Hepatocyte (in vitro differentiated cells): ENCODE measurements at places on chromosomes 1 and 21.

DNA sequence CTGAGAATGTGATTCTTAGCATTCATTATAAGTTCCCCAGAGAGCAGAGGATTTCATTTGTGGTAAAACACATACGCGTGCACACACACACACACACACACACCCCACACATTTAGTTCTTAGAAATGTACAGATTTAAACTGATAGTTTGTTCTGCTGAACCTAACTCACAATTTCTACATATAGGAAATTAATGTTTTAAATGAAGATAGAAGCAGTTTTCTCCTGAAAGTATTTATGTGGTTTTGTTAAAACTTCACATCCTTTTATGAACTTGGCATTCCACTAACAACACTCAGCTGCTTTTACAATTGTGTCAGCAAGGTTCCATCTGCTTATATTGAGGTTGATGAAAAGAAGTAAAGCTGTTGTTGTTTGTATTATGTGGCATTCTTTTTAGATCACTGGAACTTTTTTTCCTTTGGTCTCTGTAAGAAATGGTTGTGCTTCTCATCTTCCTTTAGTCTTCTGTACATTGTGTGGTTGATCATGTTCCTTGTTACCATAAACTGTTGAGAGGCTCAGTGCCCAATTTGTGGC is 41.6 kb downstream of the AK4 start:
- DNase-seq: no peak

GRCh38 chr1:4527819-4528218 is 126.6 kb upstream of the AJAP1 start:
- no peak for DNase-seq

GRCh38 chr1:217734973-217735372 is 103.8 kb downstream of the SPATA17 start:
- no peak for DNase-seq

DNA sequence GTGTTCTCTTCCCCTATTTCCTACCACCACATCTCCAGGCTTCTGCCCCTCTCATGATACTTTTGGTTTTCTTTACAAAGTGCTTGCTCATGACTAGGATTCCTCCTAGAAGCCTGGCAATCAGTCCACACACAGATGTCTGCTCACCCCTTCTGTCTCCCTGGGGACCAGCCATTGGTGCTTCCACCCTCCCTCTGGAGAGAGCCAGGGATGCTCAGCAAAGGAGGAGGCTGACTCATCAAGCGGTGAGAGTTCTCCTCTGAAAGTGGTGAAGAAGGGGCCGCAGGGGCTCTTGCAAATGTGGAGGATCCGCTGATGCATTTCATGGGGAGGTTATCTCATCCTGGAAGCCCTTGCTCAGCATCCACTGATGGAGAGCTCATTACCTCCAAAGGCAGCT is 14.5 kb downstream of the NT5C1A start:
- DNase-seq: no peak

DNA sequence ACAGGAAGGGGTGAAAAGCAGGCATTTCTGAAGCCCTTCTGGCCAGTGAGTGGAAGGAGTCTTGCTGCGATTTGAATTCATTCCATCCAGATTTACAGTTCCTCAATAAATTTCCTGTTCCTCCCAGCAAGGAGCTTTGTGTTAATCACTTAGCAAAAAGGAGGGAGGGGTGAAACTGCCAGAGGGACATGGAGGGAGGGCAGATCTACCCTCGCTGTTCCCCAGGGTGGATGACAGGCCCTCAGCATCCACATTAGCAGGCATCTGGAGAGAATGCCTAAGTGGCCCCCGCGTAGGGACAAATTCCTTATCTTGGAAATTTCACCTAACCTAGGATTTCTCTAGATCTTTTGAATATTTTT is 1.2 kb downstream of the ETV3 start:
- peak; percentile 24 for DNase-seq

DNA sequence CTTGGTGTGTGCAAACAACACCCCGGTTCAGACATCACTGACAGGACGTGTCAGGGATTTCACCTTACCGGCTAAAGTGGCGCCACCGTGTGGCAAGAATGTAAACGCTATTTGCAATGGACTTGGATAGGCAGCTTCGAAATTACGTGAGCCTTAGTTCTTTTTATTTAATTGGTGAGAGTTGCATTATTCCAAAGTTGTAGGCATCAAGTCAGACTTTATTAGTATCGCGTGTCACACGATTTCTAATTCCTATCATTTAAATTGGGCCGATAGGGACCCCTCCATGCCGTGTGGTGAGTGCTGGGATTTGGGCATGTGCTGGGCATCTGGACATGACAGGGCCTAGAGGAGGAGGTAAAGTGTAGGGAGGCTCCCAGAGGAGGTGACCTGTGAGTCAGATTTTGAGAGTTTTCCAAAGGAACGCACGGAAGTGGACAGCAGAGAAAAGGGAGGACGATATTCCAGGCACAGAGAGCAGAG is 14.5 kb upstream of the CPT2 start:
- peak; percentile 88 for DNase-seq

DNA sequence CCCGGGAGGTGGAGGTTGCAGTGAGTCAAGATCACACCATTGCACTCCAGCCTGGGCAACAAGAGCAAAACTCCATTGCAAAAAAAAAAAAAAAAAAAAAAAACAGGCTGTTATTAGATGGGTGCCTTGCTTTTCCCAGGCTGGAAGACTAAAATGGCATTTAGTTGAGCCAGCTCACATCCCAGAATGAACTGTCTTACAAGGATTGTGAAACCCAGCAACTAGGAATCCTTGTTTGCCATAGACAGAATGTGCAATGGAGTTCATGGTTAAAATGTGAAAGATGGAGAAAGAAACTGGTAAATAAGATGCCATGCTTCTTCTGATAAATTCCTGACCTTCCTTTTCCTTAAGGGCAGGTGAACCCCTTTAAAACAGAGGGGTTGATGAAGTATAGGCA is 215.8 kb upstream of the GREM2 start:
- DNase-seq: no peak

DNA sequence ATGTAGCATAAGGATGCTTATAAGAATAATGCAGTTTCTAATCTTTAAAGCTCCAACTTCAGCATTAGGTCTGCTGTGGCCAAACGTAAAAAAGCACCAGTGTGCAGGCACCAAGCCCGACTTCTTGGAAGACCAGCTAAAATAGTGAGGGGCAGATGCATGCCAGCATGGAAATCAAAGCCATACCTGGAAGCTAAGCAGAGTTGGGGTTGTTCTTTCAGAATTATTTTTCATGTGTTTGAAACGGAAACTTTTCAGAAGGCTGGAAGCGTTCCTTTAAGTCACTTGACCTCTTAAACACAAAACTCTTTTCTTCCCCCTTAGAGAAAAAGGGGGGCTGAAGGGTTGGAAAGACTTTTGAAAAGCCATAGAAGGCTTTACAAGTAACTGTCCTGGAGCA is 329.2 kb upstream of the C1orf87 start:
- DNase-seq: no peak

DNA sequence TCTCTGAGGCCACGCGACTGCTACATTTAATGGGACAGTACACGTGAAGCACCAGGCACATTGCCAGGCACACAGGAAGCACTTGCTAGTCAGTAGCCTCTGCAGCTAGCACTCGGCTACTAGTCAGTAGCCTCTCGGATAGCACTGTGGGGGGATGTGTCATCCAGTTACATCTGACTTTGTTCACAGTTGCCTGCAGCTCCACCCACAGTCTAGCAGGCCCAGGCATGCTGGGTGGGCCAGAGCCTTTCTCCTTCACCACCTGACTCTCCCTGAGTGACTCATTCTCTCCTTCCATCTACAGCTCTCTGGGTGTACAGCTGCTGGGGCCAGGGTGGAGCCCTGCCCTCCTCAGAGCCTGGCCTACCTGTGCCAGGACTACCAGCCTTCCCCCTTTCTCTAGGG is 51.5 kb downstream of the PTPRF start:
- DNase-seq: peak; percentile 91

DNA sequence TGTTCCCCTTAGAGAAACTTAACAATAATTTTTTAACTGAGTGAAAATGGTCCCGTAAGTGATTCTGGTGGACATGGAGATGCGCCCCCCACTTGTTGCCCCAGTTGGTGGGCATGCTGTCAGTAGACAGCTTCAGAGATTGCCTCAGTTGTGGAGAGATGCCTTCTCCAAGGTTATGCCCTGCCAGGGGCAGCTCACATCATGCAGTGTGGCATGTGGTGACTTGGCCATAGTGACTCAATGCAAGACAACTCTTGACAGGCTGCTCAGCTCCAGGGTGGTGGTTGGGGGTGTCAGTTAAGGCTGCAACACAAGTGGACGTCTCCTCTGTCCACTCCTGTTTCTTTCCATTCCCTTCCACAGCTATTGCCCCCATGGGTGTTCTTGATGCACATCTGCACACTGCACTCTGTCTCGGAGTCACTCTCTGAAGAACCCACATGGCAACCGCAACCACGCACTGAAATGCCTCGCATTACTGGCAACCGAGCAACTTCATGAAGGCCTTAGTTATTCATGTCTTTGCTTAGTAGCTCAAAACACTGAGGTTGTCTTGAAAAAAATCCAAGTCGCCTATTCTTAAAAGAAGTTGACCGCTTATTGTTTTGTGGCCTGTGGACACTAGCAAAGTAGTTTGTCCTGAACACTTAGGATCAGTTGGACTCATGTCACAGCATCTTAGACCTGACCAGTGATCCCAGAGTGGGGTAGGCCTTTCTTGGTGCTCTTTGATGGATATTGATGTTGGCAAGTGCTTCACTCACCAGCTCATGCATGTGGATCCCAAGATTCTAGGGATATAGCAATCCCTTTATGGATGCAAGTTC is 54.8 kb upstream of the USP1 start:
- DNase-seq: no peak

- peak; percentile 44 for DNase-seq
These were observed 39.0 kb downstream of the LRRC71 start for GRCh38 chr1:156959414-156959813.

- DNase-seq: peak; percentile 21
These were observed 848 bp downstream of the DNM3 start for GRCh38 chr1:171841931-171842761.

GRCh38 chr1:44305962-44306422 is 49.1 kb downstream of the ERI3 start:
- no peak for DNase-seq

GRCh38 chr21:31162079-31162699 is 123.9 kb upstream of the KRTAP19-8 start:
- DNase-seq: no peak

DNA sequence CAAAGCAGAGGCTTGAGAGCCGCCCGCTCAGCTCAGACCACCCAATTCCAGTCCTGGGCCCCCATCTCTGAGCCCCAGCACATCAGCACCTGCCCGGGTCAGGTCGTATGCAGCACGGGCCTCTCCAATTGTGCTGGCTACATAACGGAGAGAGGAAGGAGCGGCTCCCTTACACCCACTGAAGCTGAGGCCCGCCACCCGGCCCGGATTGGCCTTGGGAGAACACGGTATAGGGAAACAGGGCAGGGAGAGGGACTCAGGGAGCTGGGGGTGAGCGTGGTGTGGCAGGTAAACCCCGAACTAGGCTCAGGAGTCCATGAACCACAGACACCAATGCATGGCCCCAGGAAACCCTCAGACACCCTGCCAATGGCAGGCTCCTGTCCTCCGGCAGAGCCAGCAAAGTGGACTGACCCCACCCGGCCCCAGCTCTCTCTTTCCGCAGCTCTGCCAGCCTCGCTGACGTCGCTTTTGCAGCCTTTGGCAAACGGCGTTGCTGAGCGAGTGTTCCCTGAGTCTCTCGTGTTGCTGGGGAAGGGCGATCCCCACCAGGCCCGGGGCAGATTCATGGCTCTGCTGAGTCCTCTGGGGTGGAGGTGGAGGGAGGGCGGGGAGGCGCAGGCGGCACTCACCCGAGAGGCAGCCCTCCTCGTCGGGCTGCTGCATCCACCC is 16.5 kb downstream of the MEGF6 start:
- no peak for DNase-seq

GRCh38 chr1:12473596-12474362 is 144.2 kb downstream of the DHRS3 start:
- DNase-seq: no peak

GRCh38 chr1:221672239-221672645 is 69.6 kb downstream of the DUSP10 start:
- no peak for DNase-seq

- DNase-seq: no peak
These were observed 16.0 kb downstream of the IBA57 start for GRCh38 chr1:228181645-228182034.

- DNase-seq: no peak
These were observed 7.1 kb upstream of the TMEM61 start for GRCh38 chr1:54973205-54973921.

DNA sequence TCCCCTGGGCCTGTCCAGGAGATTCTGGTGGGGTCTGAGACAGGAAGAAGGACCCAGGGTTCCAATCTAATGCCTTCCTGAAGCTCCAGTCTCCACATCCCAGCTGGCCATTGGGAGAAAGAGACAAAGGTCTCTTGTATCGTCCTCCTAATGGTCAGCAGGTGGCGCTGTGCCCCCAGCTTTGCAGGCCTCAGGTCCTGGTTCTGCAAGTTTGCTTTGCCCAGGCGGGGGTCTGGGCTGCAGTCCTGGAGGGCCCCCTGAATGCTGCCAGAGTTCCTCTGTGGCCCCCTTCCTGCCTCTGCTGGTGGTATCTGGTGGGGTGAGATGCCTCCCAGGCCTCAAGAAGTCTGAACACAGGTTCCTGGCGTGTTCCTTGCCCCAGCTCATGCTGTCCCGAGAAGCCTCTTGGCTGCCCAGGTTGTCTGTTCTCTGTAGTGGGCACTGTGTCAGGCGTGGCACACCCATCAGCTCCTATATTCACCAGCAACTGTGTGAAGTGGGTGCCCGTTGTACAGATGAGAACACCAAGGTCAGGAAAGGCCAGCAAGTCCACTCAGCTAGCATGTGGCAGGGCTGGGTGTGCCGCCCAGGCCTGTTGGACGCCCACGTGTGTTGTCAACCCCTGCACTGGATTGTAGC is 33.8 kb upstream of the CSF3R start:
- peak; percentile 82 for DNase-seq

GRCh38 chr1:98903261-98903660 is 101.4 kb downstream of the PLPPR5 start:
- DNase-seq: no peak

- DNase-seq: no peak
These were observed 10.1 kb downstream of the TMEM63A start for GRCh38 chr1:225872075-225872430.

GRCh38 chr1:7565099-7565750 is 205.9 kb upstream of the VAMP3 start:
- DNase-seq: no peak

DNA sequence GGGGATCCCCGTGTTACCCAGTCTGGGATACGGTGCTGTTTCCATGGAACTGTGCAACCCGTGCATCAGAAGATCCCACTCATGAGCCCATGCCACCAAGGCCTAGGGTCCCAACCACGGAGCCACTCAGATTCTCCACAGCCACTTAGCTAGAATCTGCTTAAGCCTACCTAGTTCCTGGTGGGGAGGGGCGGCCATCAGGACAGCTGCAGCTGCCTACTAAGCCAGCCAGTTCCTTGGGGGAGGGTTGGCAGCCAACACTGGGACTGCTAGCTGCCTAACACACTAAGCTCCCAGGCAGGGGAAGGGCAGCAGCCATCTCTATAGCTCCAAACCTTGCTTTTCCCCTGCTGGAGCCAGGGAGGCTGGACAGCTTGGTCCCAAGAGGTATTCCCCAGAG is 549.2 kb upstream of the BRINP3 start:
- DNase-seq: no peak

GRCh38 chr1:9652379-9653209 is 1.1 kb downstream of the PIK3CD start:
- DNase-seq: no peak
